ENCODE measurements at places on chromosomes 6 and 20. TPM values are rescaled to one million over a fixed set of nuclear protein-coding genes. Genes with fewer than 3 reads are reported as not detected.

GRCh38 chr20:17617212-17617867, 47.5 kb downstream of the DSTN start:
- peak; percentile 79 for DNase-seq

- no peak for DNase-seq
These were observed 58.6 kb downstream of the NUDT3 start for GRCh38 chr6:34333858-34334257.

Gene CALHM4
- total RNA-seq, result not detected

DNA sequence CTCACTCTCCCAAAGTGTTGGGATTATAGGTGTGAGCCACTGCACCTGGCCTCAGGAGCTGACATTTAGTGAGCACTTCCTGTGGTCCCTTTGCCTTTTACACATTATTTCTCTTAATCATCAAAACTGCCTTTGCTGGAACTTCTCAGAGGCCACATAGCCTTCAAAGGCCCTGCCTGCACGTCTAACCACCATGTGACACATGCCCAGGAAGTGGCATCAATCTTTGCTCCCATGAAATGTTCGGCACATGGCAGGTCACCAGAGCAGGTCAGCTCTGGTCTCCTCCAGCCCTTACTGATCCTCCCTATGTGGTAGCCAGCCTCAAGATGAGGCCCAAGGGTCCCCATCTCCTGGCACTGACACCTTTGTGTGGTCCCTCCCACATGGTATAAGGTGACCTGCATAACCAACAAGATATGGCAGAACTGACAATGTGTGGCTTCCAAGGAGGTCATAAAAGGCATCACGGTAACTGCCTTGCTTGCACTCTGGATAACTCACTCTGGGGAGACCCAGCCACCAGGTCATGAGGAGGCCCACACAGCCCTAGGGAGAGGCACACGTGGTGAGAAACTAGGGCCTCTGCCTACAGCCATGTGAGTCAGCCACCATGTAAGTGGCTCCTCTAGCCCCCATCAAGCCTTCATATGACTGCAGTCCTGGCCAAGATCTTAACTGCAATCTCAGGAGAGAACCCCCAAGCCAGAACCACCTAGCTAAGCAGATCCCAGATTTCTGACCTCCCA, 28.8 kb upstream of the HMGA1 start:
- no peak for DNase-seq

GRCh38 chr6:136114661-136115060, 135.4 kb downstream of the MTFR2 start:
- no peak for DNase-seq

Gene ROS1
- not detected for total RNA-seq

GRCh38 chr6:31727034-31727716, 1.9 kb downstream of the DDAH2 start:
- no peak for DNase-seq

DNA sequence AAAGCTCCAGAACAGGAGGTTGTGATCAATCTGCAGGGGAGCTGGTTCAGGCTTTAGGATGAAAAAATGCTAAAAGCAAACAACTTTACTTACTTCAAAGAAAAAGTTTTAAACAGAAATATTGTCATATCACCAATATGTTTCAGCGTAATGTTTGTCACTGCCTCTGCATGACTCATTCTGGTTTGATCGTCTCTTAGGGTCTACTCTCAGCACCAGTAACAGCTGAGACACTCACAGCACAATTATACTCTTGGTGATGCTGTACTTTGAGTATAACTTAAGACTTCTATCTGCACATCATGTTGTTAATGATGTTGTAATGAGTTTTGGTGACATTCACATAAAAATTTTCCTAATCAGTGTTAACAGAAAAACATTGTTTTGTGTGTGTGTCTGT, 665.4 kb downstream of the EPM2A start:
- no peak for DNase-seq

Gene PNPLA1
- not detected for total RNA-seq

Gene HTR1E
- 0.34 TPM for total RNA-seq

GRCh38 chr20:50373674-50374286, 136.4 kb upstream of the PTPN1 start:
- no peak for DNase-seq

DNA sequence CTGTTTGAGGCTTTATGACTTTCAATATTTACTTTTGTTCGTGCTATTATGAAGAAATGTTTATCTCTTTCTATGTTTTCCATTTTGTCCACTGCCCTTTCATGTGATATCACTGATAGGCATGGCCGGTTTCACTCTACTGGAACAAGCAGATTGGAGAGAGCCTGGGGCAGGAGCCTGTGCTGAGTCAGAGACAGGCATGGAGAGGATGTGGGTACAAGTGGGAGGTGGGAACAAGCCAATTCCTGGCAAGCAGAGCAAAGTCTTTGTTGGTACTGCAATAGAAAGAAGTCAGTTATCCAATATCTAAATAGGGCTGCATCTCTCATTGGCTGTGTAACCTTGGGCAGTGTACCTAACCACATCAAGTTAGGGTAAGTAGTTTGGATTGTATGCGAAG, 545.6 kb upstream of the MAP3K7 start:
- DNase-seq, result no peak

DNA sequence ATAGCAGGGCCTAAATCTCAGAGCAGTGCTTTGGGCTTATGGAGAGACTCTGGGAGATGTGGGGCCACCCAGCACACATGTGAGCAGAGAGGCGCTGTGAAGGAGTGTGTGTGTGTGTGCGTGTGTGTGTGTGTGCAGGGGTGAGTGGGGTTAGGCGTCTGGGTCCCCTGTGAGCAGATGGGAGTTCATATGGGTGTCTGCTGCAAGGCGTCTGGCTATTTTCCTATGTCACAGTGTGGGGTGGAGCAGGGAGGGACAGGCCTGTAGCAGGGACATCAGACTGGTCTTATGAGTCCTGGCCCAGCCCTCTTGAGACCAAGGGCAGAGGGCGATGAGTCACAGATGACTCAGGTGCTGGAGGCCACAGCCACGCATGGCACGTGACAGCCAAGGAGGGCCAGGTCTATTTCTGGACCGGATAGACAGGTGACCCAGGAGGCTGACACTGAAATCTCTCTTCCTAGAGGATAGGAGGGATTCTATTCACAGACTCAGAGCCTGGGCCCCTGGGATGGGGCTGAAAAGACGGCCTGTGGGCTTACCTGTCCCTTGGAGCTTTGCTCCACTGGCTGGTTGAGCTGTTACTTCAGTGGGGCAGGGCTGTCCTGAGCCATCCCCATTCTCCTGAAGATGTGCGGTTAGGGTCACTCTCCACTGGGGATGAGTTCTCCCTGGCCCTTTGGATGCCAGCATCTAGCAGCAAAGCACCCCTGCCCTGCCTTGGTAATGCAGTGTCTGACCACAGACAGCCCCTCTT, 28.9 kb downstream of the VEGFA start:
- no peak for DNase-seq
